Tibial nerve (tissue), 4 donors: ENCODE measurements at places on chromosomes 1 and 21.

DNA sequence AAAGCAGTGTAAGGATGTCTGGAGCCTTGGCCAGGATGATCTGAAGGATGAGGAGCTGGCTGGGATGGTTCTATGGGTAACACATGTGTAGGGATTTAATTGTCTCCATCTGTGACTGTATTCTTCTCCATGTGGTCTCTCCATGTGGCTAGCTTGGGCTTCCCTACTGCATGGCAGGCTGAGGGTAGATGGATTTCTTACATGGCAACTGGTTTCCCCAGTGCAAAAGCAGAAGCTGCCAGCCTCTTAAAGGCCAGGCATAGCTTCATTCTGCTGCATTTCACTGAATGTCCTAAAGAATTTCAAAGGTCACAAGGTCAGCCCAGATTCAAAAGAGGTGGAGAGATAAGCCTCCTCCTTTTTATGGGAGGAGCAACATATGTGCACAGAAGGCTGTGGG is 61.7 kb downstream of the XCL2 start:
- DNase-seq = no peak

- no peak for DNase-seq
Observed at GRCh38 chr1:239722035-239722434, 335.7 kb downstream of the CHRM3 start.

- no peak for DNase-seq
Observed at GRCh38 chr1:22488319-22488718, 36.7 kb downstream of the ZBTB40 start.

GRCh38 chr1:164021813-164022212 is 537.2 kb upstream of the PBX1 start:
- no peak for DNase-seq

- no peak for DNase-seq
Observed at GRCh38 chr1:159879977-159880376, 17.5 kb upstream of the VSIG8 start.

- DNase-seq = no peak
Observed at GRCh38 chr1:44625348-44625747, 48.9 kb downstream of the TMEM53 start.

- no peak for DNase-seq
Observed at GRCh38 chr21:35512346-35512745, 463.2 kb upstream of the RUNX1 start.

- DNase-seq = no peak
Observed at GRCh38 chr1:100785470-100786052, 66.0 kb downstream of the VCAM1 start.

DNA sequence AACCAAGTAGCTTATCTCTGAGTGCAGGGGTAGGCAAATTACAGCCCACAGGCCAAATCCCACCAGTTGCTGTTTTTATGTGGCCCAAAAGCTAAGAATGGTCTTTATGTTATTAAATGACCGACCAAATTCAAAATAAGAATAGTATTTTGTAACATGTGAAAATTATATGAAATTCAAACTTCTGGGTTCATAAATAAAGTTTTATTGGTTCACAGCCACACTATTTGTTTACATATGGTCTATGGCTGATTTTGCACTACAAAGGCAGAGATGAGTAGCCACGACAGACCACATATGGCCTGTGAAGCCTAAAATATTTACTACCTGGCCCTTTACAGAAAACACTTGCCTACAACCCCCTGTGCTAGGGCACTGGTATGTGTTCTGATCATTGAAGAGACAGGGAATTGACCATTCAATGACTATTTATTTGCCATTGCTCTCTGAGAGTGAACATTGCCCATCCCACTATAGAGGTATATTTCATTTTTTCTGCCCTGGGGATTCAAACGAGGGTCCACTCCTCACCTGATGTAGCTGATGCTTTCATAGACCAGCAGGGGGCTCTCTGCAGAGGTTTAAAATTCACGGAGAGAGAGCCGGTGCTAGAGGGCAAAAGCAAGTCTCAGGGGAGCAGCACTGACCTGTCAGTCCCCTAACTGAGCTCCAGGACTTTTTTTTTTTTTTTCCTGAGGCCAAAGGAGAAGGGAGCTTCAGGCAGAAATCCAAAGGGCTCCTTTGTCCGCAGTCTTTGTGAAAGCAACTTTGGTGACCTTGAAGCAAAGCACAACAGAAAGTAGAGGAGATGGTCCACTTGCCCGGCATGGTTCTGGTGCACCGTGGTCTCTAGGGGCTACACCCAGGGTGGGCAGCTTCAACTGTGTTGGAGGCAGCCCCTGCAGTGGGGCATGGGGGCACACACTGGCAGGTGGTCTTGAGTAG is 7.3 kb upstream of the GNL2 start:
- DNase-seq = no peak

- DNase-seq = no peak
Observed at GRCh38 chr21:31107871-31108270, 69.6 kb upstream of the KRTAP19-8 start.

GRCh38 chr1:1264868-1265272 is 8.8 kb downstream of the UBE2J2 start:
- DNase-seq = no peak

DNA sequence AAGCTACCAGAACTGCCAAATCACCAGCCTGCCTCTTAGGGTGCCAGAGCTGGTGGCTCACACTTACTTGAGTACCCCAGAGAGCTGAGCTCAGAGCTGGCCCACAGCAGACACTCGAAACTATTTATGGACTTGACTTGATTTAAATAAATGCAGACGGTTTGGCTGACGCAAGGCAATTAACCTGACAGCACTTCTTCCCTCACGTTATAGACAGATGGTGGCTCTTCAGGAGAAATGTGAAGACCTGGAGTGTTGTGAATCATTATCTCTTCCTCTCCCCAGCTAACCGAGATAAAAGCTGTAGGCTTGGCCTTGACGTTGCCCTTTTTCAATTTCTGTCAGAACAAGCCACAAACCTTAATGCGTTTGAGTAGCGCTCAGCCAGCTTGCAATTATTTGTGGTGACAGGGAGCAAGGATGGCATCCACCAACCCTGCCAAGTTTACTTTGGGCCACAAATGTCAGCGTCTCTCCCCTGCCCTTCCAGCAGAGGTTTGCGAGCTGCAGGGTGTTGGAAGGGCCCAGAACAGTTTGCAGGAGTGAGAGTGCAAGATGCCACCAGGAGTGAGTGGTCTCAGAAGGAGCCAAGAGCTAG is 34.0 kb upstream of the BCAR3 start:
- no peak for DNase-seq

DNA sequence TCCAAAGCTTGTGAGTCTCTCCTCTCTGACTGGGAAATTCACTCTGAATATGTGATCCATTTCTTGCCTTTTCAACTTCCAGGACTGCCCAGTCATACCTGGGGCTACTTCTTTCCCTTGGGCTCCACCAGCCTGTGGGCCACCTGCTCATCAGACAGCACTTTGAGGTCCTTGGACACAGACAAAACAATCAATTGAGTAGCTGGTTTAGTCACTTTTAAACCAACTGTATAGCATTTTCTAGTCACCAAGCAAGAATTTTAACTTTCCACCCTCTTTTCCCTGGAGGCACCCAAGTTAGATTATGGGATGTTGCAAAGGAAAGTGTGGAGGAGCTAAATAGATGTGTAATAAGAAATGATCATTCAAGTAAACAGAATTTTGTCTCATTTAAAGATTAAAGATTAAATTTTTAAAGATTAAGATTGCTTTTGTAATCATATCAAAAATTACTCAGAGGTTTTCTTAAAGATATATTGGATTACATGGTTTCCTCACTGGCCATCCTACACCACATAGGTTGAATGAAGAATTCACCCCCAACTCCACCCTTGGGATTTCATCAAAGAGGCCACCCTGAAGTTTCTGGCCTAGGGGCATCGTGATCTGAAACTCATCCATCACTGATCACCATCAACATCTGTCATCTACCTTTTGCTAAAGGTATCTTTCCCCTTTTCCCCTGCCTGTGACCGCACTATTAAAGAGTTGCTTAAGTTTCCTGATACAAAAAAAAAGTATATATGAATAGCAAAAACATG is 219.2 kb upstream of the NR5A2 start:
- DNase-seq = no peak

DNA sequence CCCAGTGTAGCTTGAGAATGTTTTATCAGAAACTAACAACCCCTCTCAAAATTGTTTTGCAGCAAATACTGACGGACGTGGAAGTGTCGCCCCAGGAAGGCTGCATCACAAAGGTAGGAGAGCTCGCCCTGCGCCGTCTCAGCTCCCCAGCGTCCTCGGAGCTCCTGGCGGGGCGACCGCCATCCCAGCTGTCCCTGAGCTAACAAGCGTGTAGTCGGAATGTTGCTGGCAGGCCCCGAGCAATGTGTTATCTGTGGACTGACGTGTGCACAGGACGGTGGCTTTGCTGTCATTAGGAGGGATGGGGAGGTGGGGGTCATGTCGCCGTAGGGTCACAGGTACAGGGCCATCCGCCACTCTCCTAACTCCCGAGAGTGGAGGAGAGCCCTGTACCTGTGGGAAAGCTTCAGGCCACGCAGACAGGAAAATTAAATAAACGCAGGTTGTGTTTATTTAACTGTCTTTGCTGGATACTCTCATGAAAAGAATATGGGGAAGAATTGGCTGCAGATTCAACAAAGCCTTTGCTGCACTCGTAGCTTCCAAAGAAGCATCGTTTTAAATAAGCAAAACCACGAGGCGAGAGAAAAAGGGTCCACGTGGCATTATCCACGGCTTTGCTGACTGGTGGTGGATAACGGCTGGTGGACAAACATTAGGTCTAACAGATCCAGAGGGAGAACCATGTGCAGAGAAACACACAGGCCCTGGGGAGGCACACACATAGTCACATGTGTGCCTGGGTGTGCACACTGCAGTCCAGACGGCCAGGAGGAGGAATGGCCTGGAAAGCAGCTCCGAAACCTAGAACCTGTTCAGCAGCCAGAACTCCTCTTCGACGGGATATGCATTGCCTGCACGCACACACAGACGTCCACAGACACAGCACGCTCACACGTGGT is 175.3 kb downstream of the PRDM16 start:
- no peak for DNase-seq

- no peak for DNase-seq
Observed at GRCh38 chr1:150557813-150558212, 8.6 kb downstream of the ADAMTSL4 start.

- DNase-seq = no peak
Observed at GRCh38 chr1:112533029-112533428, 24.3 kb downstream of the WNT2B start.

GRCh38 chr1:200890818-200891773 is 3.6 kb upstream of the INAVA start:
- DNase-seq = no peak

- no peak for DNase-seq
Observed at GRCh38 chr1:160284220-160284781, 632 bp downstream of the PEX19 start.

GRCh38 chr1:10387677-10388386 is 11.0 kb upstream of the PGD start:
- no peak for DNase-seq
